ENCODE measurements at places on chromosomes 1 and 21. TPM values are rescaled to one million over a fixed set of nuclear protein-coding genes. Genes with fewer than 3 reads are reported as not detected.

The HOOK1 gene
- 72.5 TPM for polyA plus RNA-seq

- DNase-seq, result no peak
Measured at GRCh38 chr1:223621312-223621734, 44.2 kb downstream of the CAPN8 start.

GRCh38 chr1:8343464-8344001 is 25.6 kb downstream of the SLC45A1 start:
- no peak for DNase-seq

GRCh38 chr21:36027347-36027746 is 33.0 kb downstream of the SETD4 start:
- no peak for DNase-seq

The RAD54L gene
- polyA plus RNA-seq, result 11.3 TPM

The ENTREP3 gene
- polyA plus RNA-seq, result 20.0 TPM

DNA sequence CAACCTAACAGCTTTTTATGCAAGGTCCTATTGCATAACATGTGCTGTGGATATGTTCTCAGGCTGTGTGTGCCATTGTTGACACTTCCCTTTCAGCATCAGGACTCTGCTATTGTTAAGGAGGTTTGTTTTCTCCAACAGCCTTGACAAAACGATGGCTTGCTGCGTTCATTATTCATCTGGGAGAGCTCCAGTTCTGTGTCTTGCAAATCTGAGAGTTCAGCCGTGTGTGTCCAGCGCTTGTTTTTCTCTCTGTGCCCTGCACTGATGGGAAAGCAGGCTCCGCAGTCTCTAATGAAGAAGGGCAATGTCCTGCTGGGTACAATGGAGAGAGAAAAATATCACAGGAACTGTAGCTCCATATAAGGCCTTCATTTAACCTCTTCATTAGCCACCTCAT is 63.7 kb downstream of the CLDN17 start:
- DNase-seq, result no peak

DNA sequence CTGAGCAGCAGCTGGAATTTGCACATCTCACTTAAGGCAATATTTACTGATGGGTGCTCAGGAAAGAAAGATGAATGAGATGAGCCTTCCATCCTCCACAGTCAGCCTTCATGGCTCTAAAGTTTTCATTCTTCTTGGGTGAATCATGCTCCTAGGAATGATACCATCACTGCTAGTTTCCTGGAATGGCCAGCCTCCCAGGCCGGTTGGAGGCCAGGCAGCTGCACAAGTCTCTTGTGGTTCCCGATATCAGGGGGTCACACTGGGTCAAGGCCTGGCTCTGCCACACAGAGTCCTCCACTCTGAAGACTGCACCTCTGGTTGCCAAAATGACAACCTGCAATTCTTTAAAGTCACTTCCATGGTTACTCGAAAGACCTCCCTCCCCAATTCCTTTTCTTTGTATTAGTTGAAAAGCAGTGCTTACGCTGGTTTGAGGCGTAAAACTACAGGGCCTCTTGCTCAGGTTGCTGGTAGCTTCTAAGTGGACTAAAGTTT is 46.2 kb upstream of the PALMD start:
- DNase-seq, result no peak

All from left renal pelvis (tissue), 4 donors.